Caco-2 (cell line): ENCODE measurements at places on chromosomes 13 and 19. TPM values are rescaled to one million over a fixed set of nuclear protein-coding genes. Genes with fewer than 3 reads are reported as not detected.

DNA sequence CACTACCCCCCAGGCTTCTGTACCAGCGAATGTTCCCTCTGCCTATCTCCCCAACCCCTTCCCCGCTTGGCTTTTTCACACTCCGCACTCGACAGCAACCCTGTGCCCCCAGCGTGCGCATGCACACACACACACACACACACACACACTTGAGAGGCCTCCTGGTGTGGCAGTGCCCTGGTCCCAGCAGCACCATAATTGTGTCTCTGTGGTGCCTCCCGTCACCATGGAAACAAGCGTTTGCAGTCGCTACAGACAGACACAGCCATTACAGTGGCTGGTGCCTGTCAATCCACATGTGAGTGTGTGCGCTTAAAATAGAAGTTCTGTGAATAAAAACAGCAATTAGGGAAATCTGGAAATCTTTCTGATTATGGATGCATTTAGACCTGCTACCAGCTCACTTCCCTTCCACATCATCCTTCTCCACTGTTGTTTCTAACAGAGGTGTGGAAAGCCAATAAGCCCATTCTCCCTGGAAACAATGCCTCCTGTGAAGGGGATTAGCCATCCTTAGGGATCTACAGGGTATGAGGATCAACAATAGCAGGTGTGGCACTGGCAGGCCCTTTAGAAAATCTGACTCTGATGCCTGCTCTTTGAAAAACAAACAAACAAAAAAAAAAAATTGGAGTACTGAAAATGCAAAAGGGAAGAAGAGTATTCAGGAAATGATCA lies 146.3 kb downstream of the DCLK1 start:
- no peak for DNase-seq

- no peak for DNase-seq
Observed at GRCh38 chr13:59119475-59119874, 1044.3 kb downstream of the DIAPH3 start.

DNA sequence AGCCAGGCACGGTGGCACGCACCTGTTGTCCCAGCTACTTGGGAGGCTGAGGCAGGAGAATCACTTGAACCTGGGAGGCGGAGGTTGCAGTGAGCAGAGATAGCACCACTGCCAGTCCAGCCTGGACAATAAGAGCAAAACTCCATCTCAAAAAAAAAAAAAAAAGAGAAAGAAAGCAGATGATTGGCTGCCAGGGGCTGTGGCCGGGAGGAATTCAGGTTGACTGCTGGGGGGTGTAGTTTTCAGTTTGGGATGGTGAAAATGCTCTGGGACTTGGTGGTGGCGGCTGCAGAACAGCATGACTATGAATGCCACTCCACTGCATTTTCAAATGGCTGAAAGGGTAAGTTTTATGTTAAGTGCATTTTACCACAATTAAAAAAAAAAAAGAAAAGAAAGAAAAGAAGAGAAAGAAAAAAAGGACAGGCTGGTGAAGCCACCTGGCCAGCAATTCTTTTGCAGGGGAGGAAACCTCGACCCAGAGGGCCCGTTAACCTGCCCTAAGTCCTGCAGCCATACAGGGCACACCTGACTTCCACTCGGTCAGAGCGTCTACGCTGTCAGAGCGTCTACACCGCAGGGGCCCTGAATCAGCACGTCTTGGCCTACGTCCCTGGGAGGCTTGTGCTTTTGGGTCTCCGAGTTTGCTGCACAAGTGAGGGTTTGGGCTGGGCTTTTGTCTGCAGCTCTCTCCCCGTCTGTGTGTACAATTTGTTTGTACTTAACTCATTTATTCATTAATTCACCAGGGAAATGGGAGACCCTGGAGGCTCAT lies 3.6 kb downstream of the ISOC2 start:
- no peak for DNase-seq

DNA sequence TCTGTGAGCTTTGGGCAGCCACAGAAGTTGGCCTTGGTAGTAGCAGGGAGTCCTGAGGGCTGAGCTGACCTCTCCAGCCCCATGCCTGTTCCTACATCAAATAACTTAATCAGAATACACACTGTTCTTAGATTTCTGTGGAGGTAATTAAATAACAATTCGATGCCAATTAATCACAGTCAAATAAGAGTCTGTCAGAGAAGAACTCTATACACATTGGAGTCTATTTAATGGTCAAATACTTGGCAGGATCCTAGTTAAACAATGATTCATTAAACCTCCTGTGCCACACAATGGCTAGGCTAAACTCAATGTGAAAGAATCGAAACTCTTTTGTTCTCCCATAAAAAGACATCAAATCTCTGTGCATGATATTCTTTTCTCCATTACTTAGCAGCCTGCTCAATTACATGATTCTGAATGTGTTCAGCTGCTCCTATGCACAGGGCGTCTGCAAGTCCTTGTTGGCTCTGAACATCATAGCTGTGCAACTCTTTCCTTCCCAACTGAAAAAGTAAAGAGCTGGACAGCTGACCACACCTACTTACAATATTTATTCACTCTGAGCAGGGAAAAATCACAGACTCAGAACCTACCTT lies 173.1 kb downstream of the ABCC4 start:
- no peak for DNase-seq

DNA sequence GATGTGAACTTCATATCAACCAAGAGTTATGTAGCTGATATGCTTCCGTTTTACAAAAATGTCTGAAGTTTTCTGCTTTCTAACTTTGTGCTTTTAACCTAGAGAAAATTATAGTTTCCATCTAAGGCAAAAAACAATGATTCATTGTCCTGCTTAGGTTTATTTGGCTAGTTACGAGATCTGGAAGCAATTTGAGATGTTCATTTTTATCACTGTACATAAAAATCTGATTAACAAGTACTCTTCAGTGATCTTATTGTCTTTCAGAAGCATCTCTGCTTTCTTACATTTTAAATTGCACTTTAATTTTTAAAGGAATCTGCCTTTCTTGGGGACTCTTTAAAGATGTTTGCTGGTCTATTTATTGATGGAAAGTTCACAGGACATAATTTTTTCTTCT lies 188.1 kb downstream of the RFC3 start:
- no peak for DNase-seq

DNA sequence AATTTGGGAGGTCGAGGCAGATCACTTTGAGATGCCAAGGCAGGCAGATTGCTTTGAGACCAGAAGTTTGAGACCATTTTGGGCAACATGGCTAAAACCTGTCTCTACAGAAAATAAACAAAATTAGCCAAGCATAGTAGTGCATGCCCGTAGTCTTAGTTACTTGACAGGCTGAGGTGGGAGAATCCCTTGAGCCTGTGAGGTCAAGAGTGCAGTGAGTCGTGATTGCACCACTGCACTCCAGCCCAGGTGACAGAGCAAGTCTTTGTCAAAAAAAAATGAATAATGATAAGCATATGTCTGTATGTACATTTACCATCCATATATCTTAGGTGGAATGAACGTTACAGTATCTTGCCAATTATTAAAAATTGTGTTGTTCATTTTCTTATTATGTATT lies 2447.7 kb downstream of the PCDH9 start:
- DNase-seq, result peak; percentile 8

DNA sequence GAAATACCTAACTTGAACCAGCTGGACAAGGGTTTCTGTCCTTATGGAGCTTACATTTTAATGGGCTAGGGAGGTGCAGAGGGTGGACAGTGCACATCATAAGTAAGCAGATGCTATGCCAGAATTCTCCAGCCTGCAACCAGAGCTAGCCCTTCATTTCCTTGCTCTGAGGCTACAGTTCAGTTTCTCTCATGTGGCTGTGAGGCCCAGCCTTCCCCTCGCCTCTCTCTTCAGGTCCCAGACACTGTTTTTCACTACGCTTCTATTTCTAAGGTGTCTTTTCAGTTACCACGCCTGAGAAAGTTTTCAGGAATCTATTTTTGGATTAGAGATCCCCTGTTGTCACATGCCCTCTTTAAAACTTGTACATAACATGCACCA lies 141.9 kb downstream of the PCCA start:
- DNase-seq, result no peak

GRCh38 chr13:20475927-20476691 lies 49.5 kb downstream of the CRYL1 start:
- DNase-seq, result no peak

DNA sequence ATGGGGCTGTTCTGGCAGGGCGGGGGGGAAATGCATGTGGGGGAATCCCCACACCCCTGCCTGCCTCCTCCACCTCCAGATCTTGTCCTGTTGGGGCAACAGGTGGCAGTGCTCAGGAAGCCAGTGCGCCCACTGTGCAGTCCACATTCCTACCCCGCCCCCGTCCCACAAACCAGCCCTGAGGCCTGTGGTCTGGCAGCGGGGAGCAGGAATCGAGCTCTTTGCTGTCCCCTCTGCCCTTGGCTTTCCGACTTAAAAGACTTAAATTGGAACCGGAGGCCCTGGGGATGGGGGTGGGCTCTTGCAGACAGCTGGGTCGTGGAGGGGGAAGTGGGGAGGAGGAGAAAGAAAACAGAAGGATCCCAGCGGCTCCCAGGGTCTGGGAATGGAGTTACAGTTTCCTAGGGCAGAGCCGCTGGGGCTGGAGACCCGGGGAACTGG lies 4.3 kb downstream of the NANOS3 start:
- no peak for DNase-seq

GRCh38 chr13:27632648-27633047 lies 11.0 kb downstream of the POLR1D start:
- no peak for DNase-seq

- no peak for DNase-seq
Observed at GRCh38 chr13:41177616-41178015, 16.8 kb downstream of the KBTBD7 start.

DNA sequence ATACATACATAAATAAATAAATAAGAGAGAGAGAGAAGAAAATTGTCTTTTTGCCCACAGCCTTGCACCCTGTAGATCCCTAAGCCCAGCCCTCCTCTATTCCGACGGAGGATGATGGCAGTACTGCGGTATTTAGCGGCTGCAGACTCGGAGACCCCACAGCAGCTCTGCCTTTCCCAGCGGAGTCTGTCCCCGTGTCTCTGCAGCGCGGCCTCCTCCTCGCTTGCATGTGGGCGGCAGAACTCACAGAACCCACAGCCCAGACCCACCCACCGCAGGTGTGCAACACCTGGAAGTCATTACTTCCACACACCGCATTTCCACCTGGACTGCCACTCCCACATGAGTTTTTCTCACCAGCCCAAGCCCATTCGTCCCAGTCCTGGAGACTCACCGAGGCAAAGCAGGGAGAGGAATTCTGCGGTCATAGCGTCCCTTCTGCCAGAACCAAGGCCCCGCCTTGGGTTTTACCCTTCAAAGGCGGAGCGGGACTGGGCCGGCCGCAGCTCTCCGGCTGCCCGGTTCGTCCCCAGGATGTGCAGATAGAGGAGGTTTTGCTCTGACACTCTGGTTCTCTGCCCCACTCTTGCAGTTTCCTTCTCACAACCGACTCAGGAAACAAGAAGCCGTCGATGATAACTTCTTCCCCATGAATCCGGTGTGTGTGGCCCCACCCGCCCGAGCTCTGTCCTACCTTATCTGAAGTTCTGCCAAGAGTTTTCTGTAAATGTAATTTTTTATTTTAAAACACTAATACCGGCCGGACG lies at the start of gene VSTM1:
VSTM1 (minus strand) TSS at position 548 of the 767 bp plus-strand sequence; CDS start at position 428, 120 bp downstream.
- DNase-seq, result no peak

DNA sequence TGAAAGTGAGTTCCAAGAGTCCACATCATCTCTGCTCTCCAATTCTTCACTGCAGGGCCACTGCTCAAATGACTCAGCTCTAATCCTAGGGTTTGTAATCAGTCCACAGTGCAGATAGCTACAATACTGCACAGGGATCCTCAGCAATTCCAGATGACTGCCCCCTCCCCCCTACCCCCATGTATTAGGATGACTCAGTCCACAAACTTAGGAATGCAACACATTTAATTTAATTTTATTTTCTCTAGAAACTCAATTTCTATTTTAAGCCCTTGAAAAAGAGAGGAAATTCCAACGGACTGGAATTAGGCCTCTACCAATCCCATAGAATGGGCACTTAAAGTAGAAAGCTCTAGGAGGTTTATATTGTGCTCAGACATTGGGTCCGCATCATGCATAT lies 173.8 kb upstream of the SOX21 start:
- no peak for DNase-seq

GRCh38 chr13:48216204-48216711 lies 16.7 kb upstream of the ITM2B start:
- DNase-seq, result no peak

DNA sequence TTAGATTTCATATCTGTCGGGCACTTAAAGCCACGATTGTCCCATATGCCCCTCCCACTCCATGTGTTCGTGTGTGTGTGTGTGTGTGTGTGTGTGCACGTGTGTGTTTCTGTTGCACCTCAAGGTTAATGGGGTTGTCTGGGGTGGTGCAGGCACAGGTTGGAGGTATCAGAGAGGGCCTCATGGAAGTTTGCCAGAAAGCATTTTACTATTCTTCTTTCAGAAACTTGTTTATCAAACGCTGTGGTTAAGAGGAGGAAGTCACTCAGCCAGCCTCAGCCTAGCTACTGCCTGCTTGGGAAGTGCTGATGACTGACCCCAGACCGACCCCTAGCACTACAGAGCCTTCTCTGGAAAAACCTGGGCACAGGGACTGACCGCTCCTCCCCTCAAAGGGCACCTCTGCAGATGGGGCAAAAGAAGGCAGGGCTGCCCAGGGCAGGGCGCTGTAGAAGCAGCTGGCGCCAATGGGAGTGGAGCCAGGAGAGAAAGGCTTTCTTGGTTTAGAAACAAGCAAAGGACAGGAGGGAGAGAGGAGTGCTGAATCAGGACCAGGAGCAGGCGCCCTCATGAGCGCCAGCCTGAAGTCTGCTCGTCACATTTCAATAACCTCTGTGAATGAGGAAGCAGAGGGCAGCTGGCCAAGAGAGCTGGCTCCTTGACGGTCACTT lies 3.9 kb downstream of the SIAH3 start:
- no peak for DNase-seq

DNA sequence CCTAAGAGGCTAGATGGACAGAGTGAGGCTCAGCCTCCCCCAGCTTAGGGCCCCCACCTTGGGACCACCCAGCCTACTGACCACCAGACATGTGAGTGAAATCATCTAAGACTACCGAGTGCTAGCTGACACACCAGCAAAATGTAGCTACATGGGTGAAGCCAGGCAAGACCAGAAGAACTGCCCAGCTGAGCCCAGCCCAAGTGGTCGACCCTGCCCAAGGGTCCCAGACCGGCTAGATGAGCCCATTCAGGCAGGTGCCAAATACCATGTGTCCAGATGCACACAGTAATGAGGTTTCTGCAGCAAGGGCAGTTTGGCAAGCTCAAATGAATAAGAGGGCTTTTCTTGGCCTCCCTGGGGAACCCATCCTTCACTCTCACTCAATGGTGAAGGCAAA lies 56.6 kb downstream of the ZNF557 start:
- DNase-seq, result no peak

DNA sequence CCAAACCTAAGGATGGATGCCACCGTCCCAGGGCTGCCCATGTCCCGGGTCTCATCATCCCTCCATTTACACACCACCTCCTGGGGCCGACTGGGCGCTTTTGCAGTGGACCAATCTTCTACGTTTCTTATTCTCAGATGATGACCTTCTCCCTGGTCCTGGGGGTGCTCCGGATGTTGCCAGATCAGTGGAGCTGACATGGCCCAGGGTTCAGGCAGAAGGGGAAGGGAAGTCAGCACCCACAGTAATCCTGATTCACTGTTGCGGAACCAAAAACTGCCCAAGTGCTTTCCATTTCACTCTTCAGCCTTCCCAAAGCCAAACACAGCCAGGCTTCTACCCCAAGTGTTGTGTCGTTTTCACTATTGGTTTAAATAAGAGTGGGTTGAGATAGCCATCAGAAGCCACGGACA lies 29.8 kb downstream of the RAB20 start:
- no peak for DNase-seq

NFIX gene
- total RNA-seq, result 0.35 and 0.82 TPM in 2 replicates

RUBCNL gene
- total RNA-seq, result 14.0 and 16.0 TPM in 2 replicates

CYP4F12 gene
- total RNA-seq, result 0.16 and 0.39 TPM in 2 replicates

B3GNT8 gene
- 3.1 and 3.7 TPM in 2 replicates for total RNA-seq

DNAAF3 gene
- total RNA-seq, result 0.45 and 0.91 TPM in 2 replicates

ATP8A2 gene
- 0.05 and 0.09 TPM in 2 replicates for total RNA-seq

ZNF497 gene
- total RNA-seq, result 1.6 and 1.7 TPM in 2 replicates

MEDAG gene
- total RNA-seq, result not detected in 2 replicates
